Activated T-helper 1 cell treated with Interleukin-2 at 50 U/mL for 16 hours (primary cell): ENCODE measurements at places on chromosomes 1 and 21.

DNA sequence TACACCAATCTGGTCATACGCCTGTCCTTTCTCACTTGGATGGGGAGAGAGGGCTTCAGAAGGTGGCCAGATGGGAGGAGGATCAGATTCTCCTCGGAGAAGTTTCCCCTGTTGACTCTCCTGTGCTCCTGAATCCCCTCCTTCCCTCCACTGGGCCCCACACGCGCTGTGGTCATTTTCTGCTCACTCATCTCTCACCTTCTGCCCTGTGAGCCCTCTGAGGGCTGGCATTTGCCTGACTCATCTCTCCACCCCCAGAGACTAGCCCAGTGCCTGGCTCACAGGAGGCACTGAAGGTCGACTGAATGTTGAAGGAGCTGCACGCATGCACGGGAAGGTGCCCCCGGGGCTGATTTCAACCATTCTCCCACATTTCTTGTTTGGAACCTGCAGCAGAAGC is 14.2 kb downstream of the ABCA4 start:
- DNase-seq = no peak

- no peak for DNase-seq
Observed at GRCh38 chr1:153265457-153265856, 6.0 kb downstream of the LORICRIN start.

GRCh38 chr21:45262616-45263015 is 25.1 kb downstream of the POFUT2 start:
- DNase-seq = no peak

GRCh38 chr1:62294261-62294660 is 25.0 kb downstream of the KANK4 start:
- DNase-seq = no peak

DNA sequence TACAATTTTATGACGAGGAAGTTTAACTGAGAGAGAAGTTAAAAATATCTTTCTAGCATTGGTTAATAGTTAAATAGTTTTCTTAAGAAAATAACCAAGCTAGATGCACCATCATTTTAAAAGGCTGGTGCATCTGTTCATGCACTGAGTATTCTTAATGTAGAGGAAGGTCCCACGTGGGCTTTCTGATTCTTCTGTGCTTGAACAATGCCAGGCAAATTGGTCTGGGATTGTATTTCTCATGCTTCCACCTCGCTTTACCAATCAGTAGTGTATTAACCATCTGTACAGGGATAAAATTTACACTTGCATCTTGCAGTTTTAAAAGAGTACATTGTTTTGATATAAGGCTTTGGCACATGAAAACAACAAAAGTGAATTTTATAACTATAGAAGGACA is 47.4 kb upstream of the MTF2 start:
- DNase-seq = no peak

DNA sequence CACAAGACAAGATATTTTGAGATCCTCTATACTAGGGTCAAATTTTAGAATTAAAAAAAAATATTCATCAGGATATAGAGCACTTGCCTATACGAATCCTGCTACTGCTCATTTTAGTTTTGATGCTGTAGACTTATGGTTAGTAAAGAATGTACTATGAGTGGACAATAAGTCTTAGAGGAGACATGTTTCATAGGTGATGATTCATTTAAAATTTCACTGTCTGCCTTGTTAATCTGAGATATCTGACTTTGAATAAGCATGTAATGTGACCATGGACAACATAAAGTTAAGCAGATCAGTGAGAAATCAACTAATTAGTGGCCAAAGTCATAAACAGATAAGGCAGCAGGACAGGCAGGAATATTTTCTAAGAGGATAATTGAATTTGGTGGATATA is 106.8 kb upstream of the HP1BP3 start:
- DNase-seq = no peak

- DNase-seq = no peak
Observed at GRCh38 chr1:203342192-203342940, 8.6 kb downstream of the FMOD start.

DNA sequence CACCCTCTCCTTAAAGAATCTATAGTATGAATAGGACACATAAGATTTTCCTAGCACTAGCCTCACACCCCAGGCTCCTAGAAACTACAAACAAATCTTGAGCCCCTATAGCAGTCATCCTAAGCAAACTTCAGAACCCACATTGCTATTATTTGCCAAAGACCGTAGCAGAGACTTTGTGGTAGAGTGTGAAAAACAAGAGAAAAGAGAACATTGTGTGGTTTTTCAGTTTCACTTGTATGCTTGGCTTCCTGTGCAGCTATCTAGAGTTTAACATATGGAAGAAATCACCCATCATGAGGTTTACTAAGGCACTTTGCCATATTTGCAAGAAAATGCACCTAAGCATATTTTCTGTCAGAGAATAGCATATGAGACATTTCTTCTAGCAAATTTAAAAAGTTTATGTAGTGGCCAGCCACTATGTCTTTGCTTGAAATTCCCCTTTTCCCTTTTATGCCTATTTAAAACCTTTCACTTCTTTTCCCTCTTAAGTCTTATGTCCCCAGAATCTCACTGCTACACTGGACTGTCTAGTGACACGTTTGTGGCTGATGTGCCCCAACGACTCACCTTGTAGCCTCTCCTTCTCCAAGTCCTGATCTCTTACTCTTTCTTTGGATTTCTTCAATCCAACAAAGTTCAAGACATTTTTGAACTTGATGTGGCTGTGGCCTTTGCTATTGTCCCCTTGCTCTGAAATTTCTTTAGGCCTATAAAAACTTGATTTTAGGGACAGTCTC is 25.6 kb downstream of the CCDC190 start:
- DNase-seq = no peak

DNA sequence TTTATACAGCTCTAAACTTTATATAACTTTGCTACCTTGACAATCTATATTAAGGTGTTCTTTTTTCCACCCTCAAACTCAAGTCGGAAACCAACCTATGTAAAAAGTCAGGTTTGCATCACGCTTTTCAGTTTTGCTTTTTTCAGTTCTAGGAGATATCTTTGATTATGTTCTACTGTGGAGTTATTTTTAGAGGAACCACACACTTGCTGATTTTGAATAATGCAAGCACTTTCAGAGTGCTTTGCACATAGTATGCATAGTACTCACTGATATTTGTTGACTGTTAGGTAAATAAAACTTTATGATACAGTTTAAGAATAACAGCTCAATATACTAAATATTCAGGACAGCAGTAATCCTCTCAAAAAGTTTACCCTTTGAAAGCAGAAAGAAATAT is 564.2 kb upstream of the ZRANB2 start:
- no peak for DNase-seq

GRCh38 chr21:37072988-37073416 is at the start of the genes PIGP and TTC3:
Gene PIGP (minus strand): TSS chr21:37073071. CDS start chr21:37072515, 556 bp downstream.
Gene TTC3 (plus strand): TSS chr21:37073254. CDS start chr21:37087258, 14,004 bp downstream.
- peak; percentile 95 for DNase-seq

GRCh38 chr1:168408539-168408865 is 127.8 kb downstream of the TBX19 start:
- DNase-seq = no peak

DNA sequence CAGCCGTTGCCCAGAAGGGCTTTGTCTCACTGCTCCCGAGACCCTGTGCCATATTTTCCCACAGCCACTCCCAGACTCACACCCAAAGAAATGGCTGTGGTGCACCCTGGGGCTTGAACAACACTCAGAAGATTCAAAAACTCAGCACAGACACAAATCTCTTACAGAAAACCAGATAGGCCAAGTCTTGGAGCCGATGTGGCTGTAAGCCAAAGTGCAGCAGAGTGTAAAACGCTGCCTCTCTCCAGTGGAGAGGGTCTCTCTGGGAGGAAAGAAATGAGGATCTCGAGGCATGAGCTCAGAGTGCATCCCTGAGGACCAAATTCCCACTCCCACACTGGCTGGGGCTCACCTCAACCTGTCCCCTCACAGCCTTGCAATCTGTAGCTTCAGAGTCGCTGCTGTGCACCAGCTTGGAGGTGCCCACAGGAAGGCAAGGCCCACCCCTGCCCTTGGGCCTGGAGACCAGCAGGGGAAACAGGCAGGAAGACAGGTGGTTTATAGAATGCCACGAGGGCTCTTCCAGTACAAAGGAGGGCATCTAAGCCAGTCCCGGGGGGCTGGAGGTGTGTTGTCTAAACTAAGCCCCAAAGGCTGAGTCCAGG is 171.3 kb upstream of the AJAP1 start:
- no peak for DNase-seq
